Activated naive CD4-positive, alpha-beta T cell treated with anti-CD3 and anti-CD28 coated beads, Interleukin-2, amount 10 ng/mL, durations not matched to agents 7 days and 5 days (primary cell): ENCODE measurements at places on chromosomes 2 and 18.

DNA sequence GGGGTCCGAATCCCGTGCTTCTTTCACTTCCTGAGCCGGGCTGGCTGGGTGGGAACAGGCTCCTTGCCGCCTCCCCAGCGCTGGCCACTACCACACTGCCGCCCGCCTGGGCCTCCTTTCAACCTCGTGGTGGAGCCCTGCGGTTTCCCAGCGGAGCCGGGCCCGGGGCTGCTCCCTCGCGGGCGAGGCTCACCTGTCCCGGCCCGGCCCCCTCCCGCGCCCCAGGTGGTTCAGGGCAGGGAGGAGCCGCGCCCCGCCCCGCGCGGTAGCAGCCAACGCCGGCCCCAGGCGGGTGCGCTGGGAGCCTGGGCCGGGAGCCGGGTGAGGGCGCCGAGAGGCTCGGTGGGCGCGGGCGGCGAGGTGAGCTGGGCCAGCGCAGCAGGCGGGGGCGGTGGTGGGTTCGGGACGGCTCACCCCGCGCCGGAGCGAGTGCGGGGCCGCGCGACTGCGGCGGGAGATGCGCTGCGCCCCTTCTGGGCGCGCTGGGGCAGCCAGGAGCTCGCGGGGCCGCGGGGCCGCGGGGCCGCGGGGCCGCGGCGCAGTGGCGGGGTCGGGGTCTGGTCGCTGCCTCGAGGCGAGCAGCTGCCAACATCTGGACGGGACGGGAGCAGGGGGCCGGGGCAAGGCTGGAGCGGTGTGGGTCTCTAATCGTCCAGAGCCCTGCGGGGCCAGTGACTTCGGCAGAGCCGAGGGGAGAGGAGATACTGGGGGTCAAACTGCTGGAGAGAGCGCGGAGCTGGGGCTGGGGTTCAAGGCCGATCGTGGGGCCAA is at the start of gene LYPD6B:
Gene LYPD6B (plus strand): TSS at position 258 of the 771 bp plus-strand sequence. CDS start 92,250 bp downstream, outside the sequence.
- no peak for DNase-seq

GRCh38 chr2:187404431-187405110 is 43.5 kb downstream of the CALCRL start:
- DNase-seq, result no peak

DNA sequence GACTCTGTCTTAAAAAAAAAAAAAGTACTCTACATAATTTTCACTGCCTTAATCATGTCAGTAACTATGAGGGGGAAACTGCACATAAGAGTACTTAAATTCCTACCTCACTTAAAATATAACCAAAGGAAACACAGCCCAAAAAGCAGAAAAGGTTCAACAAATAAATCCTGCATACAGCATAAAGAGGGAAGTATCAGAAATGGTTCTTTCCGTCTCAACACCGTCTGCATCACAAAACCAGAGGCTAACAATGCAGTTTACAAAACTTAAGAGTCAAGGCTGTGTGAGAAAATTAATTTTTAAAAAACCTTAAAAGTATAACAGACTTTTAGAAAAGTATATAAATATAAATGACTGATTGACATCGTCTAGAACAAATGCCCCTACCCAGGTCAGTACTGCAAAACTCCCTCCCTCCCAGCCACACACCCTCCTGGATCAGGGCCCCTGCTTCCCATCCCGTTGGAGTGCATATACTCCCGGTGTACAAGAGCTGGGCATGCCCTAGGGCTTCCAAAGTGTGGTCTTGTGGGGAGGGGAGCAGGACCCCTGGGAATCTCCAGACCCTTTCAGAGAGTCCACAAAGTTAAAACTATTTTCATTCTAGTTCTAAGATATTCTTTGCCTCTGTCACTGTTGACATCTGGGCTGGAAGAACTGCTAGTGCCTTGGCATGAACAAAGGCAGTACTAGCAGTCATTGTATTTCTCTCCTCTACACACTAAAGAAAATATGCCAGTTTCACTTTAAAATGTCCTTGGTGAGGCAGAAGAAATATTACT is 67.0 kb upstream of the SERTAD2 start:
- no peak for DNase-seq

- DNase-seq, result peak; percentile 31
These were observed 31.8 kb downstream of the TGIF1 start for GRCh38 chr18:3481696-3482210.

DNA sequence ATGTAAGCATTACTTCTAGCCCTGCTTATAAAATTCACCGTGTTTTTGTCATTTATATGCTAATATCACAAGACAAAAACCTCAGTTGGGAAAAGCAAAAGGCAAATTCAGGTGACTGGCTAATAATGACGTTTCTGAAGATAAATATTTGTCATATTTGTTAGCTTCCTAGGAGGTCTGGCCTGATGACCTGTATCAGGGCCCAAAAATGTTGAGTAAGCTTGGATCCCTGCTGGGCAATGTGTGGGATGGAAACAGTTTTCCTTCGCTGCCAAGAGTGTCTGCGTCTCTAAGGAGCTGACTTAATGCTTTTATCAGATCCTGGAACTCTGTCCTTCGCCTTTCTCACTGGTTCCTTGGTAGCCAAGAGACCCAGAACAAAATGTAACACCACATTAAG is 230.1 kb upstream of the PXDN start:
- no peak for DNase-seq

GRCh38 chr18:48279312-48279711 is 129.9 kb downstream of the ZBTB7C start:
- DNase-seq, result no peak

- no peak for DNase-seq
These were observed 394.1 kb upstream of the SYT4 start for GRCh38 chr18:43671431-43671830.

DNA sequence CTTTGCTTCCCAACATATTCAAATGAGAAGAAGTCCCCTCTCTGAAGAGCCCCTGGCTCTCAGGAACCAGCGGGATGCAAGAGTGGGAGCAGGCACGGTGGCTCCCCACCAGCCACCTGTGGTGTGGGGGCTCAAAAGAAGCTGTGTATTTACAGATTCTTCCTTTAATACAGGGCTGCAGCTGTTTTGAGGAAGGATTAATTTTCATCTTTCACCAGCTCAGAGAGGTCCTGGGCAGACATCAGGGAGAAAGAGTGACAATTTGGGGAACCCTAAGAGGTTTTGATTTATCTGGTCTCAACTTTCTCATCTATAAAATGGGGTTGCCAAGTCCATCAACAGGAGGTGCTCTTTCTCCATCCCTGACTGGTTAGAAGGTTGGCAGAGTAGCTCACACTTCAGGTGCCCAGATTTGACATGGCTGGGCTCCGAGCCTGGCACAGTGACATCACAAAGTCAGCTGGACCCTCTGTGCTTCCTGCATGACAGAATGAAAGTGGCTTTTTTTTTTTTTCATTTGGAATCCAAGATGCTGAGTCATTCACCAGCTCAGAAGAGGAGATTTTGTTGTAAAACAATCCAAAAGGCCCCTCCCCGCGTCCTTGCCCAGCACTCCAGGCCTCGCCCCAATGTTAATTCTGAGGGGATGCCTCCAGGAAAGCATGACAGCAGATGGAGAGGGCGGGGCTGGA is 15.5 kb upstream of the SIX2 start:
- DNase-seq, result no peak

- DNase-seq, result no peak
These were observed 11.8 kb downstream of the LPIN1 start for GRCh38 chr2:11758187-11758586.

DNA sequence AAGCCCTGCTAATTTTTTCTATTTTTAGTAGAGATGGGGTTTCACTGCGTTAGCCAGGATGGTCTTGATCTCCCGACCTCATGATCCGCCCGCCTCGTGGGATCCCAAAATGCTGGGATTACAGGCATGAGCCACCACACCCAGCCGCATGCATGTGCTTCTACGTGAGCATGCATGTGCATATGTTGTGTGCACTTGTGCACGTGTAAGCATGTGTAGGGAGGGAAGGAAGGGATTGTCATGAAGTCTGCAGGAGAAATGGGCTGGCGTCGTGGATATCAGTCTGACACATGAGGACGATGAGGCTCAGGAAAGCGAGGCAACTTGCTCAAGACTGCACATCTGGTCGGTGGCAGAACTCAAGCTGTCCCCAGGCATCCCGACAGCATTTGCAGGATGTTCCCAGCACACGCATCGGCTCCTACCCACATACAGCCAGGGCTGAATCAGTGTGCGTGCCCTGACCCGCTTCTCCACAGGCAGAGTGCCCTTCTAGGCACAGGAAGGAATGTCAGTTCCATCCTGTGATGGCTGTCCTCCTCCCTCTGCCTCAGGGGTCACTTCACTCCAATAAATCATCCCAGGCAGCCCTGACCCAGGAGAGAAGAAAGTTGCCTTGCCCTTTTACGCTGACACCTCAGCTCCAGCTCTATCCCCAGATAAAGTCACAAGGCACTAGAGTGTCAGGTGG is 49.9 kb upstream of the SLC14A2 start:
- no peak for DNase-seq

GRCh38 chr2:25253153-25253626 is 84.8 kb upstream of the POMC start:
- no peak for DNase-seq

DNA sequence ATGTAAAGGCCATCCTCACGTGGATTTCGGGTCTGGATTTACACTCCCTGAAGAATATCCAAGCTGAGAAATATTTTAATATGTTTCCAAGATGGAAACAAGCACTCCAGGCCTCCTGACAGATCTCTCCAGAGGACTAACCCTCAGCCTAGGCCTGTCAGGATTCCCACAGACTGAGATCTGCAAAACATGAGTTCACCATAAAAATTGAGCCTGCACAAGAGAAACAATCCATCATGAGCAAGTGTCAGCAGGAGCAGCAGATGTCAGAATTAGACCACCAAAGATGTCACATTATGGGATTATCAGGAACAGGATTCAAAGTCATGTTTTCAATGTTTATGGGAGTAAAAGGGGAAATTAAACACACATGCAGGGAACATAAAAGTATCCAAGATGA is 191.3 kb downstream of the TFCP2L1 start:
- no peak for DNase-seq

DNA sequence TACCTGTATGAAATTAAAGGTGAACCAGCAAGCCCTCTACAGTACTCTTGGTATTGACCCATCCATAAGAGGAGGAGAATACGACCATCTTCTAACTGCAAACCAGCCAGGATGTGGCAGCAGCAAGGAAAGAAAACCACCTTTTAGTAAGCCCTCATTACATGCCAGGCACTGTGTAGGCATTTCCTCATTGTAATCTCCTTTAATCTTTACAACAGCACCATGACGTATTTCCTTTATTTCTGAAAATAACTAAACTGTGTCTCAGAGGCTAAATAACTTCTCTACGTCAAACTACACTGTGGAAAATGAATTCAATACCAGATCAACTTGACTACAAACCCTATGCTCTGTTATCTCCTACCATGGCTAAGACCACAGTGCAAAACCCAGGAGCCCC is 18.2 kb downstream of the WDR35 start:
- DNase-seq, result no peak

GRCh38 chr2:31996571-31997150 is 14.1 kb downstream of the MEMO1 start:
- no peak for DNase-seq

GRCh38 chr18:29811519-29811918 is 1231.0 kb downstream of the DSC3 start:
- DNase-seq, result no peak

GRCh38 chr18:79368681-79369080 is 27.0 kb upstream of the NFATC1 start:
- DNase-seq, result peak; percentile 47

GRCh38 chr18:54440292-54440691 is 82.6 kb downstream of the C18orf54 start:
- no peak for DNase-seq

DNA sequence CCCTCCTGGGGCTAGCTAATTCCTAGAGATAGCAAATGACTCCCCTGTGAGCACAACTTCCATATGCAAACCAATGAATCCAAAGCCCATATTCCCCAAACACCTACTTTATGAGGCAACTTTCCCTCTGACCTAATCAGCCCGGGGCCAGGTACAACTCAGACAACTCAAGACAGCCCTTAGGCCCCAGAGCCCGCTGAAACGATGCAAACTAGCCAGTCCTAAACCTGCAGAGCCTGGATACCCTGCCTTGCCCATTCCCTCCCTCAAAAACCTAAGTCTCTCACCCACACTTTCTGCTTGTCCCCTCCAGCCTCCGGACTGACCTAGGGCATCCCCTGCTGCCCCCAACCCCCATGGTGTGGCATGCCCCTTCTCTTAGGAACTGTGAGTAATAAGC is 142.8 kb downstream of the ACTR3 start:
- DNase-seq, result no peak

DNA sequence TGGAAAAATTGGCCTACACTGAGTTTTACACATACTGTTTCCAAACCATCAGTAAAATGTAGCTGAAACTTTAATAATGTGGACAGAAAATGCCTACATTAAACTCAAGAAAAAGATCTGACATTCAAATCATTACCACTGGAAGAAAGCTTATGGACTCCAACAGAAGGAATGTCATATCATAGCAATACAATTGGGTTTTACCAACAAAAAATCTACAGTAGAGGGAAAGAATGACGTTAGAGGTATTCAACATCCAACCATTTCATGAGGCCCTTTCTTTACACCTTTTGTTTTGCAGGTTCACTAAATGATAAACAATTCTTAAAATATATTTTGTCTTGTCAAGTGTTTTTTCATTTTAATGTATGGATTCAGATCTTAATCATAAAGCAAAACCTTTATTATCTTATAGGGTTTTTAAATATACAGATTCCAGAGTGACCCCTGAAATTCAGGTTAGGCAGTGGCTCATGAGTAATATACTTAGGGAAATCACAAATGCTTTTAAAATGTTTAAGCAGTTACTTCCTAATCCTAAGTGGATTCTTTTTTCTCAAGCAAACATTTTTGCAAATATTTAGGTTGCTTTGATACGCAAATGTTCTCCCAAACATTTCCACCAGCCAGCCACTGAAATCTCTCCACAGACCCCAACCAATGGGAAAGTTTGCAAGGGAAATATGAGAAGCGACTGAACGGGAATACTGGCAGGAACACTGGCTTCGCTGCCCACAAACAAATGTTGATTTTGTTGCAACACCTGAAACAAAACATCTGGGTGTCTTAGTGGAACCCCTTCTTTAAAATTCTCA is 168.7 kb downstream of the TCF4 start:
- DNase-seq, result no peak

GRCh38 chr2:216915557-216916150 is 55.8 kb upstream of the TNP1 start:
- no peak for DNase-seq

DNA sequence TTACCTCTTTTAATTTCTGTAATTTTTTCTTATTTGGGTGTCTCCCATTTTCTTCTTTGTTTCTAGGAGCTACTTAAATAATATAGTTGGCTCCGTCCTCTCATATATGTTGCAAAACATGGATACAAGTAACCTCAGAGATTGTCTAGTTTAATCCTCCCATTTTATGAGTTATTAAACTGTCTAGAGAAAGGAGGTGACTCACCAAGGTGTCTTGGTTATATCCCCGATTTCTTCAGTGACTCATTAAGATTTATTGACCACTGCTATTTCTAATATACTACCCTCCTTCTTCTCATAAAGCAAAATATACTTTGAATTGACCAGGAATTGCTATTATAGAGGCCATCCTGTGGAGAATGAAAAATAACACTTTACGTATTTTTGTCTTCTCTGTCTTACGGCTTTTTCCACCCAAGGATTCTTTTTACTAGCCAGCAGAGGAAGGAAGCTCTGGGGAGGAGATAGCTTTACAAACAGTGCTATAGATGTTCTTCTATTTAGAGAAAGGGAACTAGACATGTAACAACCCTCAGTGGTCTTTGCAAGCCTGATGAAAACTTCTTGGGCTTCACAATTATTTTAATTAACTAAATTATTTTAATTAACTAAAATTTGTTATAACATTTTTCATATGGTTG is 300.4 kb upstream of the TNP1 start:
- no peak for DNase-seq
